ENCODE measurements at places on chromosomes 3 and 15.

DNA sequence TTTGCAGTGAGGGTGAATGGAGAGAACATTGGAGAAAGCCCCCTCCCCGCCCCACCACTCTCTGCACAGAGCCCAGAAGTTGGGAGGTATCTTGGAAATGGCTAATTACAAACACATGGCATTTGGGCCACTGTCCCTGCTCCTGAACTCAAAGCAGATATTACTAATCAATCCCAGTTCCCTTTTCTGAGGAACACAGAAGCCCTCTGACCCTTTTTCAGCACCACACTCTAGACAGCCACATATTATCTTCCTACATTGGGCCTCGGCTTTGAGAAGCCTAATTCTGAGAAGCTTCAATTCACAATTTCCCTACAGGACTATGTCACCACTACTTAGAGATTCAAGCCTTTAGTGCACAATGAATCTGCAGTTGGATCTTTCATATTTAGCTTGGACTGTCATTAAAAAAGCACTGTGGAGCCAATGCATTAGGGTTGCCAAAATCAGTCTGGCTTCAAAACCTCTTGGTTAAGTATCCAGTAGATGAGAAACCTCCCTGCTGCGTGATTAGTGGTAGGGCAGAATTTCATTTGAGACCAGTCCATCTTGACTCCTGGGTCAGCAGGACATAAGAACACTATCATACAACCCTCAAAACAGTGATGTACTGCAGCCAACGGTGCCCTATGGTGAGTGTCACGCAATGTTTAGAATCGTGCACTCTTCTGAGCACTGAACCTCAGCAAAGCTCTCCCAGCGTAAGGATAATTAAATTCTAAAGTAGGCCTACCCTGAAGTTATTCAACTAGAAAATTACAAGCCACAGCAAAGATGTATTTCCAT lies 26.1 kb downstream of the MGLL start:
- DNase-seq: no peak

- DNase-seq: no peak
Observed at GRCh38 chr3:72821161-72821781, 27.0 kb downstream of the SHQ1 start.

GRCh38 chr3:43523454-43524053 lies 98.3 kb downstream of the ANO10 start:
- DNase-seq: no peak

- DNase-seq: no peak
Observed at GRCh38 chr3:136882571-136882970, 20.6 kb downstream of the NCK1 start.

Measured in central memory CD4-positive, alpha-beta T cell (primary cell).